Sigmoid colon (tissue), 7 donors: ENCODE measurements at places on chromosomes 6 and 20. TPM values are rescaled to one million over a fixed set of nuclear protein-coding genes. Genes with fewer than 3 reads are reported as not detected.

DNA sequence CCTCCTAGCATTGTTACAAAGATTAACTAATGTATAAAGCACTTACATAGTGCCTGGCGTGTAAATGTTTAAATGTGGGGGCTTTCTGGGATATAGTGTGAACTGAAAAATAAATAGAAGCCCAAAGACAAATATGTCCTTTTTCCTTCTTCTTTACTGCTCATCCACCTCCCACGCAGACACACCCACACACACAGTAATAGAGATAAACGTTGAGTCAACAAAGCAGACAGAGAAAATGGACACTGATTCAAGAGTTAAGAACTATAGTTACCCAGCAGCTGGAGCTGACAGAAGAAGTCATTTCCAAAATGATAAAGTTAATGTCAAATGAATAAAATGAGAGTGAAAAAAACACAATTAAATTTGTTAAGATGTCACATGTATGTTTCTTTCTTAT is 68.3 kb downstream of the FHL5 start:
- no peak for DNase-seq

DNA sequence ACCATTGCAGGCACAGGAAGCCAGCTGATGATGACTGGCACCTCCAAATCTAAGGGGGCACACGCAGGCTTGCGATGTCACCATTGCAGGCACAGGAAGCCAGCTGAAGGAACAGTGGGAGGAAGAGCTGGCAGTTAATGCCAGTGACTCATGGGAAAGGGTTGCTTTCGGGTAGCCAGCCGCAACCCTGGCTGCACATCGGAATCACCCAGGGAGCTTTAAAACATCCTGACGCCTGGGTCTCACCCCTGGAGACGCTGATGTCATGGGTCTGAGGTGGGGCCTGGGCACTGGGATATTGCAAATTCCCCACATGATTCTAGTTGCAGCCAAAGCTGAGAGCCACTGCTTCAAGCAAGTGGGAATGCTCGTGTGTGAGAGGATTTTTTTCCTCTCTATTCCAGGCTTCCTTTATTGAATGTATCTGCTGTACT is 16.1 kb upstream of the CCN6 start:
- DNase-seq = peak; percentile 93

Gene TRAPPC3L
- total RNA-seq = not detected

Gene GSTA3
- total RNA-seq = not detected

Gene FRK
- 0.55 TPM for total RNA-seq

- no peak for DNase-seq
Observed at GRCh38 chr20:63326314-63327230, 33.6 kb downstream of the COL20A1 start.

GRCh38 chr6:37860226-37860839 is 40.8 kb downstream of the ZFAND3 start:
- no peak for DNase-seq

DNA sequence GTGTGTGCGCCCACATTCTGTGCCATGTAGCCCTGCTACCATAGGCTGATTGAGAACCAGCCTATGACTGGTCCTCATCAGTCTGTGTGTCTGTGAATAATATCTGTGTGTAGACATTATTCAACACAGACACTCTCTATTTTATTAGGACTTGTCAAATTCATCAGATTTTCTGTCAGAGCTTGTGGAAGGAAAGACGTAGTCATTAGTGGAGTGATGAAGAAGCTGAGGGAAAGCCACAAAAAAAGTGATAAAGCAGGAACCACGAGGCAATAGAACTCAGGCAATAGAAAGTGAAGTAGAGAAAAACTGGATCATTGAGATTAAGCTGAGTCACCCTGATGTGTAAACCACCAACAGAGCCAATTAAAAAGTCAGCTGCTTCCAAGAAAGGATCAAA is 122.2 kb upstream of the MARCKS start:
- DNase-seq = no peak

DNA sequence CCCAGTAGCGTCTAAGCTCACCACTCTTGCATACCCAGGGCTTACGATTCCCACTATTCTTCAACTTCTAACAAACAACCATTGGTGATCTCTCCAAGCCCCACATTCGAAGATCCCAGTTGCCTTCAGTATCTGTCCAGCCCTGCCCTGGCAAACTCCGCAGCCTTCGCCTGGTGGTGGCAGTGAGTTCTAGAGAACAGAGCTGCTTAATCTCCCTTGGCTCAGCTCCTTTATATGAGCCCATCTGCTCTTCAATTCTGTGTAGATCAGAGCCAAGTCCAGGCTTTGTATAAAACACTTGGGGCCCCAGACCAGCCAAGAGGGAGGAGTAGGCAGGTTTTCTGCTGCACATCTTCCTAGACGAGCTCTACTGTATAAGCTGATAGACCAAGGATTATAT is 193.3 kb downstream of the PHACTR1 start:
- no peak for DNase-seq

DNA sequence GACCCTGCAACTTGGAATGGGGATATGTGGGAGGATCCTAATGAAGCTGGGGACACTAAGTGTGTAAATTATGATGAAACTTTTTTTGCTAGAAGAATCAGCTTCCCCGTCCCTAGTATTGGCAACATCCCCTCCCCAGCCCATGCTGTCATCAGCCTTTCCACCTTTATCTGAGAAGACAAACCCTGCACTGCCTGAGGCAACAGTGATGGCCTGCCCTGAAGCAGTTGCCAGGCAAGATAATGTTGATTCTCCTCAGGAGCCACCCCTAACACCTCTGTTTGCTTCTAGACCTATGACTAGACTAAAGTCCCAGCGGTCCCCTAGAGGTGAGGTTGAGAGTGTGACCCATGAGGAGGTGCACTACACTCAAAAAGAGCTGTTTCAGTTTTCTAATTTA is 27.1 kb downstream of the MICA start:
- DNase-seq = no peak

- DNase-seq = no peak
Observed at GRCh38 chr6:74731204-74731603, 474.6 kb downstream of the COL12A1 start.

GRCh38 chr6:129353067-129353466 is 356.9 kb downstream of the ARHGAP18 start:
- no peak for DNase-seq

DNA sequence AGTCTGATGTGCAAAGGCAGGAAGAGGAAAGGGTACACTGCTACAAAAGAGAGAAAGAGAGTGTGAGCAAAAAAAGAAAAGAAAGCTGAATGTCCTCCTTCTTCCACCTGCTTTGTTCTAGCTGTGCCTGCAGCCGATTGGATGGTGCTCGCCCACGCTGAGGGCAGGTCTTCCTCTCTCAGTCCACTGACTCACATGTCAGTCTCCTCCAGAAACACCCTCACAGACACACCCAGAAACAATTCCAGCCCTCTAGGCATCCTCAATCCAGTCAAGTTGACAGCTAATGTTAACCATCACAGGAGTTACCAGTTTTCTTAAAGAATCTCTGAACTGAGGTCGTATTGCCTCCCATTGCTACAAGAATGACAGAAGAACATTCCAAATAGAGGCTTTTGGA is 411.9 kb upstream of the SASH1 start:
- DNase-seq = no peak

Gene NHLRC1
- total RNA-seq = 1.4 TPM

Gene KCNG1
- total RNA-seq = 3.5 TPM

Gene SIRPD
- 0.66 TPM for total RNA-seq

DNA sequence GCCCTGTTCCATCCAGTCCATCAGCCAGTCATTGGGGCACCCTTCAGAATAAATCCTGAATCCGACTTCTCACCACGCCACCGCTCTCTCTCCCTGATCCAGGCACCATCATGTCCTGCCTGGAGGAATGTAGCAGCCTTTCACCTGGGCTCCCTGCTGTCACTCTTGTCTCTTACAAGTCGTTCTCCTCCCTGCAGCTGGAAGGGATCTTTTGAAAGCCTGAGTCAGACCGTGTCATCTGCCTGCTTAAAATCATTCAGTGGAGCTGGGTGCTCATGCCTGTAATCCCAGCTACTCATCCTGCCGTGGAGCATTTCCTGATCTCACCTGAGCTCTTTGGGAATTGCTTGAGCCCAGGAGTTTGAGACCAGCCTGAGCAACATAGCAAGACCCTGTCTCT is 19.2 kb upstream of the KCNG1 start:
- no peak for DNase-seq

DNA sequence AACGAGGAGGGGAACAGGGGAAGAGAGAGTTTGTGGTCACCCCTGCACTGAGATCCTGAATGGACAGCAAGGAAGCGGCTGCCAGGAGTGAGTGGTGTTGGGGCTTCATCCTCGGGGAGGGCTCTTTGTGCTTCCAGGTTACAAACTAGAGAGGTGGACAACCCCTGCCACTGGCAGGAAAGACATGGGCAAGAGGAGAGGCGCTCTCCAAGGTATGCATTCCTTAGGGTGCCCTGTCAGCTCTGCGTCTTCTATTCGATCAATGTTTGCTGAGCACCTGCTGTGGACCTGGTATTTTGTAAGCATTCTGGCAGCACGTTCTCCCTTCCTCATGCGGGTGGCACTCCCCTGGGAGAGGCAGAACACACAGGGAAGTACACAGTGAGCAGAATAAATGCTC is 93.6 kb downstream of the CDH4 start:
- no peak for DNase-seq

- DNase-seq = peak; percentile 95
Observed at GRCh38 chr20:47317127-47317895, 39.2 kb downstream of the ZMYND8 start.

Gene RFX6
- not detected for total RNA-seq

DNA sequence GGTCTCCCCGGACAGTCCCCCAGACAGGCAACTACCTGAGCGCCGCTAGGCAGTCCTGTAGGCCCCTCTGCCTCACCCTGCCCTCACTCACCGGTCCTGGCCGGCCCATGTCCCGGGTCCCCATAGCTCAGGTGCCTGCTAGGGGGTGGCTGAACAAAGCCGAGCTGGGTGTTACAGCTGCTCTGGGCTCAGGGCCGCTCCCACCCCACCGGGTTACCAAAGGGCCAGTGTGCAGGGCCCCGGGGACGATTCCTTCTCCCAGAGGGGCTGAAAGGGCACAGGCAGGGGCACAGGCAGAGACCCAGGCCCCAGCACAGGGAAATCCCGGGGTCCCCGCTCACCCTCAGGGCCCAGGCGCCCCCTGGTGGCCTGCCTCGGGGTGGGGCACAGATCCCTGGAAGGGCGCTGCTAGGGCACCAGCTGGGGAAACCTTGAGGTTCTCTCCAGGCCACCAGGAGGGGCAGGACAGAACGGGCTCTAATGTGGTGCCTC is 118.4 kb downstream of the GRM4 start:
- DNase-seq = no peak

Gene FHL5
- 12.7 TPM for total RNA-seq

GRCh38 chr6:16446273-16446672 is 207.9 kb downstream of the GMPR start:
- DNase-seq = no peak

Gene SIRPA
- 25.5 TPM for total RNA-seq

Gene E2F1
- total RNA-seq = 0.33 TPM

Gene DLK2
- total RNA-seq = not detected

Gene PRND
- 6.4 TPM for total RNA-seq

- no peak for DNase-seq
Observed at GRCh38 chr20:19451923-19452295, 239.5 kb downstream of the SLC24A3 start.

Gene BPIFB4
- not detected for total RNA-seq

DNA sequence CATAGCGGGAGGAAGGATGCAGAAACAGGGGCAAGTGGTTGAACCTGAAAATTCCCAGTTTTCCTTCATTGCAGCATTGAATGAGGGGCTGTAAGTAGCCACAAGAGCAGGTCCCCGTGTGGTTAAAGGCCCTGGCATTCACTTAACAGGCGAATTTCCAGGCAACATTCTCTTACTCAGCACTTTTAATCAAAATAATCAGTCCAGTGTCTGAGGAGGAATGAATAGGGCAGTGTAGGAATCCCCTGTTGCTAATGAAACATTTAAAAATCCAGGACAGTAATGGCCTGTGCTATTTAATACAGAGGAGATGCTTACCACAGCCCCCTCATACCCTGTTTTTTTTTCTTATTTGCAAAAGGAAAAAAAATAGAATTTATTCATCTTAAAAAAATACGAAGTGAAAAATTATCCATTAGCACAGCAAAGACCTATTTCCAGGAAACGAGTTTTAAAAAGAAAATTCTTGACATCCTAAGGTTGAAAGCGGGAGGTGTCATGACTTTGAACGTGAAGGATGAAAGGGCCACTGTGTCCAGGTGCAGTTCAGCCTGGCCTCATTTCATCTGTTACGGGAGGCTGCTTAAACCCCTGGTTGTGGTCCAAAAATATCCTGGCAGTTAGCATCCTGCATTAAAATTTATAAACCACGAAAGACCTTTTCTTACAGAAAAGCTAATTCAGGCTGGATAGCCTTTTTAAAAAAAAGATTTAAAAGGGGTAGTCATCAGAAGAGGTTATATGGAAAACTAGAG is 20.2 kb downstream of the MYLK4 start:
- DNase-seq = no peak

Gene PRDM13
- total RNA-seq = not detected

Gene HS3ST5
- 0.54 TPM for total RNA-seq

DNA sequence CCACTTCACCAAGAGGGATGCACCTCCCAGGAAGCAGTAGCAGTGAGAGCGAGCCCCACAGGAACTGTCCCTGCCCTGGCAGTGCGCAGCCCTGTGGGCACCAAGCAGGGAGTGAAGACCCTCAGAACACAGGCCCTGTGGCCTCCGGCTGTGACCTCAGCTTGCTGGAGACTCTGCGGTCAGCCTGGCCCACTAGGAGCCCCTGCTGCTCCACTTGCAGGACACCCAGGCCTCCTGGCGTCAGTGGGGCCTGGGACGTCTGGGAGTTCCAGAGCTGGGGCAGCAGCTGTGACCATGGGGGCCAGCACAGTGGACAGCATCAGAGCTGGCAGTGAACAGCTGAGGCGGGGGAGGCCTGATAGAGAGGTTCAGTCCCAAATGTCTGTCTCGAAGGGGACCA is 28.3 kb downstream of the PXDC1 start:
- DNase-seq = no peak

Gene C2
- total RNA-seq = 11.5 TPM

Gene ADGRF4
- total RNA-seq = not detected

DNA sequence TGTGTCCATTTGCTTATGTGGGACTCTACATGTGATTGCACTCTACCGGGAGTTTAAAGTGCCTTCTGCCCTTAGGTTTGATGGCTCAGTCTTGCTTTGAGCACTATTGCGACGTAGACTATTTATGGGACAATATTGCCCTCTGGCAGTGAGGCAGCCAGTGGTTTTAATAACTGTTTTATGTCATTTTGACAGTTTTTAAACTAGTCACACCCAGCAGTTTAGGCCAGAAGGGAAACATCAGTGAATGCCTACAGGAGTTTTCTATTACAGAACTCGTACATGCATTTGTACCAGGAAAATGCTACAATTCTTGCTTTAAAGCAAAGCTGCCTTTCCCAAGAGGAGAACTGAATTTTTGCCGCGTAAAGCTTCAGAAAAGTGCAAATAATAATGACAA is 813.7 kb downstream of the KIF16B start:
- no peak for DNase-seq

GRCh38 chr6:137700751-137701477 is 166.1 kb upstream of the TNFAIP3 start:
- no peak for DNase-seq

- DNase-seq = peak; percentile 91
Observed at GRCh38 chr6:36907781-36908180, 22.0 kb downstream of the C6orf89 start.

- DNase-seq = no peak
Observed at GRCh38 chr20:15520930-15521524, 1052.2 kb downstream of the KIF16B start.
